ENCODE measurements at places on chromosomes 1 and 21. TPM values are rescaled to one million over a fixed set of nuclear protein-coding genes. Genes with fewer than 3 reads are reported as not detected.

The SRGAP2B gene
- 49.8 TPM for total RNA-seq

The GPR161 gene
- 8.4 TPM for total RNA-seq

- no peaks in the 10 kb centered on the region for H3K27me3 ChIP-seq
- H3K36me3 ChIP-seq = no peaks in the 10 kb centered on the region
- DNase-seq = no peak
- H3K27ac ChIP-seq = no peak overlapping the region
- H3K4me1 ChIP-seq = no peaks in the 10 kb centered on the region
Observed at GRCh38 chr21:26389971-26390641, 183.0 kb downstream of the CYYR1 start.

DNA sequence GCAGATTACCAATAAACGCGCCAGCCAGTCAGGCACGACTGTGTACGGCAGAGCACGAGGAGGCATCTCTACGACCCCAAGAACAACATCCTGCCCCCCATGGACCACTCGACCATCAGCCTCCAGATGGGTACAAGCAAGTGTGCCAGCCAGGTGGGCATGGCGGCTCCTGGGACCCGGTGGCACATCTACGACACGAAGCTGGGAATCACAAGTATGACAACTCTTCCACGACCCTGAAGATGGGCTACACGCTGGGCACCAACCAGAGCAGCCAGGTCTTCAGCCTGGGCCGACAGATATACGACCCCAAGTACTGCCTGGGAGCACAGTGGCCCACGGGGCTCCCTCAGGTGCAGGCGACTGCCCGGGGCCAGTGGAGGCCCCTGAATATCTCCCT lies 217.6 kb downstream of the POTED start:
- no peaks in the 10 kb centered on the region for H3K4me1 ChIP-seq
- no peaks in the 10 kb centered on the region for H3K27me3 ChIP-seq
- no peaks in the 10 kb centered on the region for H3K36me3 ChIP-seq
- H3K27ac ChIP-seq = no peak overlapping the region

The YARS1 gene
- total RNA-seq = 61.2 TPM

The F5 gene
- 0.74 TPM for total RNA-seq

DNA sequence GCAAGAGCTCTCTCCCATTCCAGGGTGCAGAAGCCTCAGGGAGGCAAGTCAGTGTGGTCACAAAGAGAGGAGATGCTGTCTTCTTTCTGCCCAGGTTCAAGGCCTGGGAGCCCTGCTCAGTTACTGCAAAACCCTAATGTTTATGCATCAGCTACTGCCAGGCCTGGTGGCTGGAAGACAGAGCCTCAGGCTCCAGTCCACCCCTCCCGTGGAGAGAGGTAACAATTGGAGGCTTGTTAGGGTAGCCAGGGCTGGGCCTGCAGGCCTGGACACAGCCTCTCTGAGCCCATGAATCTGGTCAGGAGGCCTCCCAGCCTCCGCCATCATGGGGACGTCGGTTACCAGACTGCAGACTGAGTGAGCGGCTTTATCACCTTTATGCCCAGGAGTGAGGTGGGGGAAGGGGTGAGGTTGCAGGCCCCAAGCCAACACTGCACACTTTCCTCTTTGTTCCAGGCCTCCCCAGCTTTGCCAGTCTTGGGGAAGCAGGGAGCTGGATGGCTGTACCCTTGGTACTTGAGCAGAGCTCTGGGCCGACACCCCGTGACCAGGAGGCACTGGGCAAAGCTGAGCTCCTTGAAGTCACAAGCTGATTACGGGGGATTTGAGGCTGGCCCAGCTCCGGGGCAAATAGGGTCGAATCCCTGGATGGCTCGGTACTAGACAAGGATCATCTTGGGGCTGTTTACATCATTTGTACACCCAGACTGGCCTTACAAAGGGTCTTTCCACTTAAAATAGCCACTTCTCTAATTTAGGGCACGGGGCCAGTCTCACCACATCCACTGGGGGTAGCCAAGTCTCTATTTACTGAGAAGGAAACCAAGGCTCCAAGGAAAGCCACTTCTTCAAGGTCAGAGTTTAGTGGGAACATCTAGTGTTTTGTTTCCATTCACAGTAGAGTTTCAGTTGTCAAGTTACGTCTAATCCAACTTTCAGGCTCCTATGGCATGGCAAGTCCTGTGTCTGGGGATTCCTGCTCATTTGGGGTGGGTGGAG lies 5.2 kb downstream of the SLC2A1 start:
- H3K27me3 ChIP-seq = no peaks in the 10 kb centered on the region
- no peak for DNase-seq
- peak overlapping the region; percentile 12 for H3K27ac ChIP-seq

The CD84 gene
- 10.8 TPM for total RNA-seq

- no peak for DNase-seq
- no peak overlapping the region for H3K27ac ChIP-seq
- H3K36me3 ChIP-seq = no peaks in the 10 kb centered on the region
- H3K4me1 ChIP-seq = no peaks in the 10 kb centered on the region
- H3K27me3 ChIP-seq = no peaks in the 10 kb centered on the region
Observed at GRCh38 chr1:90359994-90360393, 357.1 kb downstream of the BARHL2 start.

DNA sequence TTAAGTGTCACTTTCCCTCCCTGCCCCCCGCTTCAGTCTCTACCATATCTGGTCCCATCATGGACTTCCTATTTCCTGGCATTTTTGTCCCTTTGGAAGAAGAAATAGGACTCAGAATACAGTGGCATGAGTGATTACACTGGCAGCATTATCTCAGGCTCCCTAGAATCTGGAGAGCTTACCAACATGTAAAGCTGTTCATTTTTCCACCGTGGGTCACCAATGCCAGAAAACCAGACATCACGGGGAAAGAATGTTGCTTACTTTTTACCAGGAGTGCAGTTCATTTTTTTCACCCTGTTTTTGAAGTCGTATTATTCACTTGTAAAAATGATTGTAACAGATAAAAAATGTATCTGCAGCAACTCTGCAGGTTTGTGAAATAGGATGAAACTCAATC lies 44.8 kb downstream of the BACH1 start:
- DNase-seq = no peak
- peaks cover 6% of the 10 kb centered on the region for H3K4me1 ChIP-seq
- no peak overlapping the region for H3K27ac ChIP-seq
- peaks cover 7% of the 10 kb centered on the region for H3K36me3 ChIP-seq
- H3K27me3 ChIP-seq = no peaks in the 10 kb centered on the region

The GBP7 gene
- total RNA-seq = not detected

GRCh38 chr1:97136996-97137395 lies 415.4 kb downstream of the PTBP2 start:
- H3K4me1 ChIP-seq = peaks cover 1% of the 10 kb centered on the region
- no peak overlapping the region for H3K4me3 ChIP-seq
- no peak overlapping the region for H3K27ac ChIP-seq

GRCh38 chr1:157088607-157089006 lies 11.0 kb downstream of the ETV3L start:
- H3K4me1 ChIP-seq = peaks cover 15% of the 10 kb centered on the region
- H3K36me3 ChIP-seq = no peaks in the 10 kb centered on the region
- DNase-seq = no peak
- no peaks in the 10 kb centered on the region for H3K27me3 ChIP-seq
- no peak overlapping the region for H3K27ac ChIP-seq
- no peak overlapping the region for H3K4me3 ChIP-seq

- no peaks in the 10 kb centered on the region for H3K27me3 ChIP-seq
- no peak overlapping the region for H3K4me3 ChIP-seq
- DNase-seq = peak; percentile 13
Observed at GRCh38 chr1:163875200-163875926, 553.6 kb downstream of the NUF2 start.

- no peaks in the 10 kb centered on the region for H3K4me1 ChIP-seq
- H3K36me3 ChIP-seq = no peaks in the 10 kb centered on the region
- no peak overlapping the region for H3K4me3 ChIP-seq
Observed at GRCh38 chr21:41975391-41976272, 21.8 kb upstream of the C2CD2 start.

Measured in lung (tissue), 17 donors.